ENCODE measurements at places on chromosomes 7 and 10.

DNA sequence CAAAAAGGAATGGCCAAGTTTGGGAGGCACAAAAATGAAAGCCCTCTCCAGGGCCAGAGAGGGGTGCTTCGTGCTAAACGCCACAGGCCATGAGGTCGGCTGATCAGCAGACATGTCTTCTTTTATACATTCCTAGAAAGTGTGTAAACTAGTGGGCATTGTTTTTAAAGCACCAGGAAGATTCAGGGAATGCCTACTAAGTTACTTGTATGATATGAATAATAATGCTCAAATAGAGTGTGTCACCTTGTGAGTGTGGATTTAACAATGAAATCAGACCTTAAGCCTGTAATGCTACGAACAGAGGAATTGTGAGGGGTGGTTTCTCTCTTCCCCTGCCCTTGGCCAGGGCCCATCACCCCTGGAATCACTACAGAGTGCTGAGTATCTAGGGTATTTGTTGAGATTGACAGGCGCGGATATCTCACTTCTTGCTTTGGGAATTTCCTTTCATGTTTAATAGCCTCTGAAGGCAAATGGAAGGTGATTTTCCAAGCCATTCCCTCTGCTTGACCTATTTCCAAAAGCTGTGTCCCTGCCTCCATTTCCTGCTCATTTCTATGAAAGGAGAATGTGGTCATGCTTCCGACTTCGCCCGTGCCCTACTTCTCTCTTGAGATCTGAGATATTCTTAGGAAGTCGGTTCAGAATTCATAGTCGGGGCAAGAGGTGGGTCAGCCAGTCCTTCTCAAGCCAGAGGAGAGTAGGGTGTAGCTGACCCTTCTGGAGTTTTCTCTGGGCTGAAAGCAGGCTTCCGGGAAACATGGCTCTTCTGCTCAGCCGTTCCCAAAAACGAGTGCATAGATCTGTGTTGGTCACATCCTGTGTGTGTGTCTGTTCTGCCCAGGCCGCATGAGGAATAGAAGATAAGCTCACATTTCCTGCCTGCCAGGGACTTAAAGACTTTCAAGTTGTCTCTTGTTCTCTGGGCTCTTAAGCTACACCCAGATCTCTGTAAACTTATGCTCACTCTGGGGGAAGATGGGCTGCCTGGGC is 167.8 kb upstream of the ITGB1 start:
- DNase-seq = peak; percentile 3

DNA sequence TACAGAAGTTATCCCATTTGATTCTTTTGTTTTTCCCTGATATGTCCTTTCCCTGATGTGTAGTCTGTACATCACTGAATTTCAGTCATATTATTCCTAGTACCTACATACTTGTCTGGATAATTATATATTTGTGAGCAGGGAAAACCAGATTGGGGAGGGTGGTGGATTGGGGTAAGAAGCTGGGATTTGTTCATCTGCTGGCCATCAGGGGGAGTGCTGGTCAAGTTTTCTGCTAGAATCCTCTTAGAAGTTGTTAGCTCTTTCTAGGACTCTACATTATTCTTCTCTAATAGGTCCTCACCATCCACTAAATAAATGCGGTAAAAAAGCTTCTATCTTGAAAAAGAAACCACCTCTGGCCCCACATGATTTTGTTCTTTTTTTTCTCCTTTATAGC is 232.7 kb upstream of the TAC1 start:
- peak; percentile 4 for DNase-seq

DNA sequence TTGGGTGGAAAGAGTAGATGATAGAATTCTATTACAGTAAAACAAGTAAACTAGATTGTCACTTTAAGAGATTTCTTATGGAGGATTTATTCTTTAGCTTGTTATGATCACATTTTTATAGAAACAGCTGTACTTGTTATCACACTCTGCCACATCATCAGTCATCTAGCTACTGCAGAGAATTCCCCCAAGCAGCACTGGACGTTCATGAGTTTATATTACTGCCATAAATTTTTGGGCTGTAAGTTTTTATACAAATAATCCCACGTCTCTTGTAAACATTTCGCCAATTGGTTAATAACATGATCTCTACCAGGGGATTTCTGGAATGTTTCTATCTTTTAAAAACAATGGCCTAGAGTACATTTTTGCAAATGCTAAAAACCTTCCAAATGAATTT is 238.8 kb downstream of the POLR1F start:
- no peak for DNase-seq

DNA sequence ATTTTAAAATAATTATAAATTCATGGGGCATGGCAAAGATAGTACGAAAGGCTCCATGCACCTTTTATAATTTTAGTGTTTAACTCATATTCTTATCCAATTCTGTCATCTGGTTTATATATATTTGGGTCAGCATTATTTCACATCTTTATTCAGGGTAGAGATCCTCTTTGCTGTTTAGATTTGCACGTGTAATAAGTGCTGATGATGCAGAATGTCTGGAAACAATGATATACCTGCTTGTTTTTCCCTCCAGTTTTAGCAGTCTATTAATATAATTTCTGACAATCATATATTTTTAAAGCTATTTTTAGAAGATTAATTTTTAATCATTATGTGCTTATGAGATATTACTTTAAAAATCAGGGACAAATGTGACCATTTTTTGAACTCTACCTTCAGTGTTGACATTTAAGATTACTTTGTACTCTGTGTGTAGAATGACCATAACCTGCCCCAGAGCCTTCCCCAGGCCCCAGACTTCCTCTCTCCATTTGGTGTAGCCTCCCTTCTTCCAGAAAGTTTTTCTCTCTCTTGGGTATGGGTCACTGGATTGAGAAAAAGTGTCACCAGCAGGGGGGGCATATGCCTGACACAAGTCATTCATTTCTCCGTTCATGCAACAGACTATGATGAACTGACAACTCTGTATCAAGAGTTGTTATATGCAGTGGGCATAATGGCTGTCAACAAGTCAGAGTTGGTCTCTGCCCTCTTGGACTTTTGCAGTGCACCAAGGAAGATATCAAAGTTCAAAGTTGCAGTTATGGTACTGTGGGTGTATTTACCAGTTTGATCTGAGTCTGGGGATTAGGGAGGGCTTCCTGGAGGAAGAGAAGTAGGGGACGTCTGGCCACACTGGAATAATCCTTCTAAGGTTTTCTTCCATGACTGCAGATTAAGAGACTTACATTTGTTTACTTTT is 192.6 kb upstream of the CCDC6 start:
- DNase-seq = peak; percentile 1

DNA sequence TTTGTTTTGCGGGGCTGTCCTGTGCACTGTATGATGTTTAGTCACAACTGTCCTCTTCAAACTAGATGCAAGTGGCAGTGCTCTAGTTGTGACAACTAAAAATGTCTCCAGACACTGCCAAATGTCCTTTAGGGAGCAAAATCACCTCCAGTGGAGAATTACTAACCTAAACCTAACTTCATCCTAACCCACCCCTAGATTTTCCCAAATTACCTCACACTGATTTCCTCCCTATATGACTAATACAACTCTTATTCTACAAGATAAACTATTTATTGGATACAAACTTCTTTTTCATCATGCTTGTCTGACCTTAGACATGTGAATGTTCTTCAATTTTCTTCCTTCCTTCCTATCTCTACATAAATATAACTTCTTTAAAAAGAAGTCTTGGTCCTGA is 26.4 kb downstream of the PNPLA8 start:
- DNase-seq = no peak

GRCh38 chr7:935874-936385 is 18.6 kb downstream of the ADAP1 start:
- no peak for DNase-seq

GRCh38 chr10:112148331-112148730 is 35.2 kb downstream of the GPAM start:
- no peak for DNase-seq

- no peak for DNase-seq
Observed at GRCh38 chr10:87866412-87866974, 3.1 kb downstream of the PTEN start.

- DNase-seq = no peak
Observed at GRCh38 chr10:100819424-100819823, 74.0 kb downstream of the PAX2 start.

DNA sequence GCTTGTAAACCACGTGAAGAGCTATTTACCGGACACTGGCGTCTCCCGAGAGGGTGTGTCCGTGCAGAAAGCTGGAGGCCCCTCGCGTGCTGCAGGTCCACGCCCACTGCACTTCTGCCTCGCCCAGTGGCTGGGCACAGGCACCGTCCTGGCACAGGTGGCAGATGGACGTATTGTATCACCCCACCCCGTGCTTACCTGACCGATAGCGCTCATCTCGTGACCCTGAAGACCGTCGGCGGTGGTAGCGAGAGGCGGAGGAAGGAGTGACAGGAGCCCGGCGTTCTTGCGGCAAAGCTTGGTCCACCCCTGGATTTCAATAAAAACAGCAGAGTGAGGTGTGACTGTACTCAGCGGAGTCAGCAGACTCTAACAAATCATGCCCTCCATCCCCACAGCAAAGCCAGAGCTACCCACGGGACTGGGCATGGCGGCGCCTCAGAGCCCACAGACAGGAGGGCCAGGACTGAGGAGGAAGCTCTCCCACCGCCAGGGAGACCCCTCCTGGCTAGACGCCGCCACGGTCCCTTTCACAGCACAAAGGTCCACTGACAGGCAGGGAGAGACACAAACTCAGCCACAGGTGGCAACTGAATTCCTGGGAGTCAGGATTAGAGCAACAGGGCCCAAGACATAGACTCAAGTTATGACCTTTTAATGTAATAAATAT is 217.1 kb downstream of the DIP2C start:
- no peak for DNase-seq

DNA sequence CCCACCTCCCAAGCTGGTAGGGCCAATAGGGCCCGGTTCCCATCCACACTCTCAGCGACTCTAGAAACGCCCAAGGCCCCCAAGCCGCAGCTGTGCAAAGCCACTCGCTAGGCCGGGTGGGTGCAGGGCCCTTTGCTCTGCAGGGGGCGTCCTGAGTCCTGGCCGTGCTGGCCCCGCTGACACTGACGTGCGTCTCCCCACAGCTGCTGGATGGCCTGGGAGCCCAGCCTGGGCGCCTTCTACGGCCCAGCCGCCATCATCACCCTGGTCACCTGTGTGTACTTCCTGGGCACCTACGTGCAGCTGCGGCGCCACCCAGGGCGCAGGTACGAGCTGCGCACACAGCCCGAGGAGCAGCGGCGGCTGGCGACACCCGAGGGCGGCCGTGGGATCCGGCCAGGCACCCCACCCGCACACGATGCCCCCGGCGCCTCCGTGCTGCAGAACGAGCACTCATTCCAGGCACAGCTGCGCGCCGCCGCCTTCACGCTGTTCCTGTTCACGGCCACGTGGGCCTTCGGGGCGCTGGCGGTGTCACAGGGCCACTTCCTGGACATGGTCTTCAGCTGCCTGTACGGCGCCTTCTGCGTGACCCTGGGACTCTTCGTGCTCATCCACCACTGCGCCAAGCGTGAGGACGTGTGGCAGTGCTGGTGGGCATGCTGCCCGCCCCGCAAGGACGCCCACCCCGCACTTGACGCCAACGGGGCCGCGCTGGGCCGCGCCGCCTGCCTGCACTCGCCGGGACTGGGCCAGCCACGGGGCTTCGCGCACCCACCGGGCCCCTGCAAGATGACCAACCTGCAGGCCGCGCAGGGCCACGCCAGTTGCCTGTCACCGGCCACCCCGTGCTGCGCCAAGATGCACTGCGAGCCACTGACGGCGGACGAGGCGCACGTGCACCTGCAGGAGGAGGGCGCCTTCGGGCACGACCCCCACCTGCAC is 31.6 kb upstream of the KNDC1 start:
- DNase-seq = no peak

GRCh38 chr7:1248143-1248915 is 15.7 kb downstream of the UNCX start:
- no peak for DNase-seq

GRCh38 chr7:102322202-102322715 is 34.0 kb downstream of the SPDYE6 start:
- no peak for DNase-seq

- no peak for DNase-seq
Observed at GRCh38 chr10:48626447-48626846, 21.6 kb upstream of the ARHGAP22 start.

DNA sequence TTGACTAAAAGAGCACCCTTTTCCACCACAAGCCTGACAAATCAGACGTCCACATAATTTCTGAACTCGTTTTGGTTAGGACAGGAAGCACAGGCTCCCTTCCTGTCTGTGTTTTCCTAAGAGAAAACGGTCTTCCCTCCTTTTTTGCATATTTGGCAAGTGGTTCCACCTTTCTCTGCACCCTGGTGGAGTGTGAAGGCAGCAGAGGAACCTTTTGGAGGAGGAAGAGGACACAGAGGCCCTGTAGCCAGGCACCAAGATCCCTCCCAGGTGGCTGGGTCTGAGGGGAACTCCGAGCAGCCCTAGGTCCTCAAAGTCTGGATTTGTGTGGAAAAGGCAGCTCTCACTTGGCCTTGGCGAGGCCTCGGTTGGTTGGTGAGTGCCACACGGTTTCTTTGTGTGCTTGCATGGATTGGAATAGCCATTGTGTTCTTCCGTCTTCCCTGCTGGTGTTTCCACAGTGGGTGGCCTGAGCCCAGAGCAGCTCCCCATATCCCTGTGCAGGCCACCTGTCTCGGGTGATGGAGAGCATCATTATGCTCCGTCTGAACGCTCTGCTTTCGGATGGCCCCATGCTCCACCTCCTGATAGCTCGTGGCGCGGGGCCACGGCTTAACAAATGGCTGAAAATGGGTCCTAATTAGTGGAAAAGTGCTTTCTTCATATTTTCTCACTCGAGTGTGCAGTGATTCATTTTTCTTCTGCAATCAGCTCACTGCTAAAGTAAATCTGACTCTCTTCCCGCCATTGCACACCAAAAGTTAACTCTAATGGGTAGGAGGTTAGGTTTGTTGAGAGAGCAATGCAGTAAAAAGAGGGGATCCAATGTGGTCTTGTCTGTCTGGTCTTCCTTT is 4.2 kb downstream of the IKZF1 start:
- no peak for DNase-seq

- no peak for DNase-seq
Observed at GRCh38 chr10:43816351-43817321, 168.0 kb upstream of the ZNF32 start.

DNA sequence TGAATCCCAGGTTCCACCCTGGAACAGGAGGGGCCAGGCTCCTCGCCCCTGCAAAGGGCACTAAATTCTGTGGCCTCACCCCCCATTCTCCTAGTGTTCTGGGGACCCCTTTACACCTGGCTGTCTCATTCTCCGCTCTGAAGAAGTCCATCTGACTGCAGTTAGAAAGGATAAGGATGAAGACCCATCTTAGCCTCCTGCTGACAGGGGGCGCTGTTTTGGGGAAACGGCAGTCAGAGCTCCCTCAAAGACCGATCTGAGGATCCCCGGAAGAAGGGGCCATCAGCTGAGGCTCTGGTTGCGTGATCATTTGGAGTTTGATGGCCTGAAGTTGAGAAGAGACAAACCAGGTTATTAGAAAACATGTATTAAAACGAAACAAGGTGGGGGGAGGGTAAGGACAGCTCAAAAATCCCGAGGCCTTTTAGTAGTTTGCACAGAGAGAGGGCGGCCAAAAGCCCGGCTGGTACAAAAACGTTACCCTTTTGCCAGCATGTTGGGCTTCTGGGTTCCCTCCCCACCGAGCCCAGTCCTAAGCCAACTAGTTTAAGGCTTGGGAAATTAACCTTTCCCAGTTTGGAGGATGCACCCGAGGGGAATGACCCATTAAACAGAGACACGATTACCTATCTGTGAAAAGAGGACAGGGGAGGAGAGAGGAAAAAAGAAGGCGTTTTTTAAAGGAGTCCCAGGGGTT is 102.8 kb downstream of the CHN2 start:
- no peak for DNase-seq

GRCh38 chr7:148084138-148084537 is 506.4 kb upstream of the C7orf33 start:
- peak; percentile 55 for DNase-seq

- no peak for DNase-seq
Observed at GRCh38 chr10:63752318-63752717, 231.1 kb downstream of the REEP3 start.
